ENCODE measurements at places on chromosomes 16 and 17.

DNA sequence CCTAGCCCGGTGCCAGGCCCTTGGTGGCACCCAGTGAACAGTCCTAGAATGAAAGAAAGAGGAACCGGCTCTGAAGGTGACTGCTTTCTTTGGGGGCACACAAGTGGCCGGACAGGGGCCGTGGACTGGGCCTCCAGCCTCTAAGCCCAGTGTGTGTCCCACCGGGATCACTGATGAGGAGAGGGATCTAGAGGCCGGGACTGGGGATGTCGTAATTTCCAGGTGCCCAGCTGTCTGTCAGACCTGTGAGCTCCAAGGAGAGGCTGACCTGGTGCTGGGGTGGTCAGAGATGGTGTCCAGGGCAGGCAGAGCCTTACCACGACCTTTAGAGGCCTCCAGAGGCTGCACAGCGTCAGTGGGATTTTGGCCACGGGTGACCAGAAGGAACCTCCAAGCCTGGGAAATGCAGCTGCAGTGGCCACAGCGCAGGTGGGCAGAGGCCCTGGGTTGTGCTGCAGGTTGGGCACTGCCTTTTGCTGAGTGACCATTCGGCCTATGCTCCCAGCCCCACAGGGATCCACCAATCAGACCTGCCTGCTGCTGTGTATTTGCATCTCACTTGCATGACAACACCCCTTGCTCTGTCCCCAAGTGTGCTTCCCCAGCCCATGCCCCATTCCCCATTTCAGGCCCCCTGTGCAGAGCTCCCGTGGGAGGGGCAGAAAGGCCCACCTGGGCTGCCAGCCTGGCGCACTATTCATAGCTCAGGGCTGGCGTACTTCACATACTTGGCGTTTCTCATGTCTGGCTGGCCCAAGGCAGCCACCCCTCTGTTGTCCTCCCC, 12.5 kb downstream of the ARHGAP23 start:
- no peak for DNase-seq

- no peak for DNase-seq
Measured at GRCh38 chr16:81861503-81861902, 82.4 kb downstream of the PLCG2 start.

DNA sequence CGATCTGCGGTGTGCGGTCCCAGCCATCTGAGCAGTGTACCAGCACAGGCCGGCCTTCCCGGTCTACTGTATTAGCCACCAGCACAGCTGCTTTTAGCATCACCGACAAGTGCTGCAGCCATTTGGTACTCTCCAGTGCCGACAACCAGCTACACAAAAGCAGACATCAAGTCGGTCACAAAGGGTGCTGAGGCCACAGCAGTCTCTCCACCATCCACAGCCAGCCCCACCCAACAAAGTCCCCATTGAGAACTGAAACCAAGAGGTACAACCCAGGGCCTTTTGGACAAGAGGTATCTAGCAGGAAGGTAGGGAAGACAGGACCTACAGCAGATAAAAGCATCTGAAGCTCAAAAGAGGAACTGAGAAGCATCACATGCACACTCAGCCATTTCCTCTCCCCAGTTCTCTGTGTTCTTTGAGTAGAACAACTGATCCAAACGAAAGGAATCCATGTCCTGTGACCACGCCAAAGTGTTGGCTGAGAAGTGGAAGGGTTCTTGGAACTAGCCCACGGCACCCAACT, 9.5 kb downstream of the MTMR4 start:
- DNase-seq: no peak

DNA sequence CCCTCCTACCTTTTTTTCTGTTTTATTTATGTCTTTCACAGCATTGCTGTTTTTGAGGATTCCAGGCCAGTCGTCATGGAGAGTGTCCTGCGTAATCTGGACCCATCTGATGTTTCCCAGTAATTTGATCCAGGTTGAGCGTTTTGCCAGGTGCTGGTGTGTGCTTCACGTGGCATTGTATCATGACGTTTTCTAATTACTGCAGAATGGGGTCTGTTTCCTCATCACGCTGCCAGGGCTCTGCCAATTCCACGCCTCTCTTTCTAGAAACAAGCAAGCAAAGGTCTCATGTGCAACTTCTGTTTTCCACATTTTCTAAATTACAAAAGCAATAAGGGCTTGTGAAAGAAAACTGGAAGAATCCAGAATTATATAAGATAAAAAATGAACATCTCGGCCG, 28.3 kb upstream of the BHLHA9 start:
- DNase-seq: no peak

GRCh38 chr17:82200743-82201497, 11.7 kb downstream of the CCDC57 start:
- DNase-seq: peak; percentile 60

DNA sequence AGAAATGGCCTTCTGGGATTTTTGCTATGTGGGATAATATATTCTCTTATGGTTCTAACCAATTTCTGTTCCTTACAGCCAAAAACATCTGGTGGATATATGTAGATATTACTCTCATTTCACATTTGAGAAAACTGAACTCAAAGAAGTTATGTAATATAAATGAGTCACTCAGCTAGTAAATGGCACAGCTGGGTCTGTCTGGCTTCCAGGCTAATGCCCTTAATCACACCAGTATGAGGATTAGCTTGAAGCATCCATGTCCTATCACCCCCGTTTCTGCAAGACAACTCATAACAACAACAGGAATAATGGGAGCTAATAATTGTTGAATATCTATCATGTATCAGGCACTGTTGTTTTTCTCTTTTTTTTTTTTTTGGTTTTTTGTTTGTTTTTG, 34.4 kb upstream of the USP7 start:
- no peak for DNase-seq

DNA sequence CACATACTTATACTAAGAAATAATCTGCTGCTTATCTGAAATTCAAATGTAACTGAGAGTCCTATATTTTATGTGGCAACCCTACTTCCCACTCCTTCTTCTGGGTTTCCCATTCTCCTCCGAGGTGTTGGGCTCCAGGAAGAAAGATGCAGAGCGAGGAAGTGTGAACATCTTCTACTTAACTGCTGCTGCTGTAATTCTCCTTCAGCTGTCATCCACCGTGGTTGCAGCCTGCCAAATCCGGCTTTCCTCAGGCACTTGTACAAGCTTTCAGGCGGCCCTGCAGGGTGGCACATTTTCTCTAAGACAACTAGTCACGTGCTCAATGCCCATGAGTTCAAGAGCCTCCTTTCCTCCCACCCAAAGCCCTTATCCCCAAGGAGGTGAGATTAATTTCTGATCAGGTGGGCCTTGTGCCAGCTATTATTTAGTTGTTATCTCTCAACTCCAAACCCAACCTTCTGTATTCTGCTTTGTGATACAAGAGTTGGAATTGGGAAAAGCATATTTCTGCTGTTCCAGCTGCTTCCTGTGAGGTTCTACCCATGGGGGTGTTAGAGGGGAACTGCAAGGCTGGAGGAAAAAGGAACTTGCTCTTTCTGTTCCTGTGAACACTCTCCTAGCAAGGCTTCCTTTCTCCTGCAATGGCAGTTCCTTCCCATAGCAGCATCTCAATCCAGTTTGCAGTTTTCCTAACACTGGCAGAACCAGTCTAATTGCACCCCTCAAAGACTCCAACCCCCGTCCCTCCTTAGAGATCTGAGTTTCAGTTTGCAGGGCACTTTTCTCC, 67.6 kb upstream of the RBBP6 start:
- DNase-seq: no peak

GRCh38 chr16:13645601-13646245, 274.2 kb upstream of the ERCC4 start:
- DNase-seq: no peak

DNA sequence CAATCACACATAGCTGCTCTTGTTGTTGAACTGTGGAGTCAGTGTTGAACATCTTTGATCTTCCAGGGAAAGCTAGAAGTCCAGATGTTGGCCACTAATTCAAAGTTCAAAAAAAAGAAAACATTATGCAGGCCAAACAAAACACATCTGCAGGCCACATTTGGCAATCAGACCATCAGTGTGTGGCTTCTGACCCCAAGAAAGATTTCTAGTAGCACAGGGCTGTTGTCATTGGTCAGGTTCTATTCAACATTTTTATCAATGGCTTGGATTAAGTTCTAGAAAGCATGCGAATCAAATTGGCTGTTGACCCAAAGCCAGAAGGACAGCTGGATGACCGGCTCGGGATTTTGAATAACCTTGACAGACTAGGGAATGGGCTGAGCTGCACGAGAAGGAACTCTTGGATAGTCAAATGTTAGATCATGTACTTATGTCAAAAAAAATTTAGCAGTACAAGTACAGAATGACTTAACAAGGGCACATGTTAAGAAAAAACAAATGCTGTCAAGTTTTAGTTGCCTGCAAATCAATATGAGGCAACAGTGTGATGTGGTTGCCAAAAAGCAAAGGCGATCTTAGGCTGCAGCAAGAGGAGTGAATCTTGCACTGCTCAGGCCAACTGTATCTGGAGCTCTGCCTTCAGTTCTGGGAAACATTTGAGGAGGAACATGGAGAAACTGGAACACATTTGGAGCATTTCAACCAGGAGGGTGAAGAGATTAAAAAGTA, 187.6 kb downstream of the RGS9 start:
- DNase-seq: no peak

DNA sequence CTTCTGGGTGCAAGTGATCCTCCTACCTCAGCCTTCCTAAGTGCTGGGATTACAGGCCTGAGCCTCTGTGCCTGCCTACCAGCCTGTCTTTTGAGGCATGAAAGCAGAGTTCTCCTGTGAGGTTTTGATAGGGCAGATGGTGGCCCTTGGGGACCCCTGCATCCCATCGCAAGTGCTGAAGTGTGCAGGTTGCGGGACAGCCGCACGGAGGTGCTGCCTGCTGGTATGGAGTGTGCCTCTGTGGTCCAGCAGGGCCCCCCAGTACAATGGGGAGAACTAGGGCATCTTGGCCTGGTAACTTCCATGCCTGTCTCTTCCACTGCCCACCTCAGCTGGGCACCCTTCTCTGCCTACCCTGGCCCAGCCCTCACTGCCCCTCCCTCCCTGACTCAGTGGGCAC, 9.9 kb upstream of the NDRG4 start:
- DNase-seq: no peak
